ENCODE measurements at places on chromosomes 1 and 21.

DNA sequence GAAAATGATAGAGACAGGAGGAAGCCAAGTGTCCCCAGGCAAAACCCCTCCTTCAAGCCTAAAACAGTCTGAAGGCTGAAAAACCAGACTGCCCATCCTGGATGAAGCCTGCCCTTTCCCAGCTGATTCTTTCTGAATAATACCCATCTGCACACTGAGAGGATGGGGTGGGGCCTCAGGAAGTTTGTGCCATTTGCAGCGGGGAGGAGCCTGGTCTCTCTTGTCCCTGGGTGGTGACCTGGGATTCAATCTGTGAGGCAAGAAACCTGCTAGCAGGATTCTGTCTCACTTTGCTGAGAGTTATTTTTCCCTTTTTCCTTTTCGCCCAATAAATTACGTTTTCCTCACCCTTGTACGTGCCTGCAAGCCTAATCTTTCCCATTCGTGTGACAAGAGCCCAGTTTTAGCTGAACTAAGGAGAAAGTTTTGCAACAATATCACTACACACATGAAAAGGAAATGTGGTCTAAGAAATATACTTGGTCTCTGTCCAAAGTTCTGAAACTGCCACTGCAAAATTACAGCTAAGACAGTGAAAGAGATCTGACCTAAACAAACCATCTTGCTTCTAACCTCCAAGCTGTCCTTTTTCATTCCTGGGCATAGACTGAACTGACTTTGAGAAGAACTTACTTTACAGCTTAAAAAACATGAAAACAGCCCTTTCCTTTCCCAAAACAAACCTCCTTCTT lies 105.0 kb downstream of the COP1 start:
- no peak for DNase-seq

DNA sequence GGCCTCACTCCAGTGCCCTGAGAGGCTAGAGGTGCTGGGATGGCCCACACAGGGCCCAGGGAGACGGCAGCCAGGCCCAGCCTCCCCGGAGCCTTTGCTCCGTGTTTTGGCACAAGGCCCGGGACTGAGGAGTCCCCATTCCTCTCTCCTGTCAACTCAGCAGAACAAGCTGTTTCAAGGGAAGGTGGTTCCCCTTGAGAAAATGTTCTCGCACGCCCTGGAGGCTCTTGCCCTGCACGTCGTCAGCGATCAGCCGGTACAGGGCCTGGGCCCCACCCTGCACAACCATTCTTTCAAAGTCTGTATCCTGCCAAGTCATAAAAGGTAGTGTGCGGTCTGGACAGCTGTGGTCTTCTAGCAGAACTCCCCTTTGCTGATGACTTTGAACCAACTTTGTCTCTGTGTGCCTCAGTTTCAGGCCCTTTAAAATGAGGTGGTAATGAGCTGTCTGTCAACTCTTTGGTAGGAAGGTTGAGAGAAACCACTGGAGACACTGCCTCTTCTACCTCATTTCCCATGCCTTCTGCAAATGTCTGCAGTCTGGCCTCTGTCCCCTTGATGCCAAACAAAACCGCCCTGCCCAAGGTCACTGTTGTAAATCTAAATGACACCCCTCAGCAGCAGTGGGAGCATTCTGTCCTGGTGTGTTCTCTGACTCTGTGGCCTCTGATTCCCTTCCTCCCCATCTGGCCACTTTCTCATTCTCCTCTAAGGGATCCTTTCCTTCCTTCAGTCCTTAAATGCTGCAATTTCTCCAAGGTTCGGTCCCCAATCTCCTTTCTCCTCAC lies 138.6 kb upstream of the JUN start:
- no peak for DNase-seq

DNA sequence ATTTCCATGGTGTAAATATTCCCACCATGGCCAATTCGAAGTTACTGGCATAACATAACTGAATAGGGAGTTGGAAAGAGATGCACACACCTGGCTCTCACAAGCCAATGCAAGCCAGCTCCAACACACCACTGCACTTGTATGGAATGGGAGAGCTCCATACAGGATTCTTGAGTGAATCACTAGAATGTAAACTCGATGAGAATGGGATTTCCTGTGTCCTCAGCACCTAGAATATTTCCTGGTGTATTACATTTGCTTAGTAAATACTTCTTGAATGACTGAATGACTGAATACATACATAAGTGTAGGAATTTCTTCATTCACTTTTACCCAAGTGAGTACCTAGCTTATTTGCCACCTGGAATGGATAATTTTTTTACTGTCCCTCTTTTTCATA lies 16.2 kb upstream of the PPIE start:
- DNase-seq, result no peak

DNA sequence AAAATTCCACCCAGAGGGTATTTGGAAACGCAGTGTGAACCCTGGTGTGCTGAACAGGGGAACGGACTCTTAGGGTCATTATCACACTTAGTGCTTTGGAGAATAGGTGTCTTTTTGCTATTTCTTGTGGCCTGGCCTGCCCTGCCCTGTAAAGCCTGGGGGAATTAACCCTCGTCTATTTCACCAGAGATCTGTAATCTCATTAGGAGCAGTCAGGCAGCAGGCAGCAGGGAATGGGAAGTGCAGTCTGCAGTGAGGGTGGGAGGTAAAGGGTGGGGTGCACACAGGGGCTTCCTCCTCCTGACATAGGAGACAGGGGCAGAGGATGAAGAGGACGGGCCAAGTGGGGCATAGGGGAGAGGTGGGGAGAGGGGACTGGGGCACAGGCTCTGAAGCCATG lies 1.1 kb upstream of the SLC1A7 start:
- no peak for DNase-seq

Measured in activated CD8-positive, alpha-beta memory T cell treated with anti-CD3 and anti-CD28 coated beads for 1 hour (primary cell).